ENCODE measurements at places on chromosomes 5 and 9.

DNA sequence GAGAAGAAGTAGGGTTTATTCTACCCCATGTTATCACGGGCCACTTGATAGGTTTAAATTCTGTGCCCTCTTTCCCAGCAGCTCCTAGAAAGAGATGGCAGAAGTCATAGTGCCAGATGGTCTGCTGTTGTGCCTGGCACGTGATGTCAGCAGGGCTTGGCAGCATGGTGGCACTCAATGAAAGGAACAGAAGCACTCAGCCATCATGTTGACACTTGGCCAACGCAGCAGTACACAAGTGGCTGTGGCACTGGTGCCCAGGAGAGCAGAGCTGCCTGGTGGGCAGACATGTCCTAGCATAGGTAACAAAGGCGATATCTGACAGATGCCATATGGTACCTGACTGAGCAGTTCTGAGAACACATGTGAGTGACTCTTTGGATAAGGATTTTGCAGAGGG lies 796.4 kb upstream of the ACO1 start:
- no peak for DNase-seq

GRCh38 chr5:80230269-80230992 lies 25.4 kb downstream of the SERINC5 start:
- no peak for DNase-seq

- no peak for DNase-seq
Measured at GRCh38 chr9:101093620-101094019, 65.1 kb downstream of the PLPPR1 start.

- no peak for DNase-seq
Measured at GRCh38 chr5:133425222-133425621, 187.1 kb downstream of the FSTL4 start.

DNA sequence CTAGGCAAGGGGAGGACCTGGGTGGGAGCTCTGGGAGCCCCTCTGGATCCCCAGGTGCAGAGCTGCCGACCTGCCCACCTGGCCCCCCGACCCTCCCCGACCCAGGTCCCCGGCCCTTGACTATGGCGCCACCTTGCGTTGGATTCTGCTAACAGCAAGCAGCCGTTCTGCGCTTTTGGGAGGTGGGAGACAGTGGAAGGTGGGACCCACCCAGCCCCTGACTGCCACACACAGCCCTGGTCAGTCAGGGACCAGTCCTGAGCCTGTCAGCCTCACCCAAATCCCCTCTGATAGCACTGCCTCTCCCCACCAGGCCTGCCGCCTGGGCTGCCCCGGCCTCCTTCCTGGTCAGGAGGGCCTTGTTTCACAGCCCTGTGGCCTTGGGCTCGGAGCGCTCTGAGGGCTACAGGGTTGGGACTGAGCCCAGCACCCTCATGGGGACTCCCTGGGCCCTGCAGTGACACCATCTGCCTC lies 77.9 kb downstream of the HMCN2 start:
- DNase-seq: no peak

DNA sequence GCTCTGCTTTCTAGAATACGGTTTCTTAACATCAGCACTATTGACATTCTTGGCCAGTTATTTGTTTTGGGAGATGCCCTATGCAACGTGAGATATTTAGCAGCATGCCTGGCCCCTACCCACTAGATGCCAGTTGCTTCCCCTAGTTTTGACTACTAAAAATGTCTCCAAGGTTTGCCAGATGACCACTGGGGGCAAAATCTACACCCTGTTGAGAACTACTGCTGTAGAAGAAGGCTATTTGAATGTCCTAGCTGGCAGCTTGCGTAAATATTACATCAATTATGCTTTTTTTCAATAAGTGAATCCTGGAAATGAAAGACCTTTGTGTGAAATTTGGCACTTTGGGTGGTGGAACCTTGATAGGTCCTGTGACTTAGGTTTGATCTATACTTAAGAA lies 5.0 kb downstream of the NCBP1 start:
- DNase-seq: no peak

DNA sequence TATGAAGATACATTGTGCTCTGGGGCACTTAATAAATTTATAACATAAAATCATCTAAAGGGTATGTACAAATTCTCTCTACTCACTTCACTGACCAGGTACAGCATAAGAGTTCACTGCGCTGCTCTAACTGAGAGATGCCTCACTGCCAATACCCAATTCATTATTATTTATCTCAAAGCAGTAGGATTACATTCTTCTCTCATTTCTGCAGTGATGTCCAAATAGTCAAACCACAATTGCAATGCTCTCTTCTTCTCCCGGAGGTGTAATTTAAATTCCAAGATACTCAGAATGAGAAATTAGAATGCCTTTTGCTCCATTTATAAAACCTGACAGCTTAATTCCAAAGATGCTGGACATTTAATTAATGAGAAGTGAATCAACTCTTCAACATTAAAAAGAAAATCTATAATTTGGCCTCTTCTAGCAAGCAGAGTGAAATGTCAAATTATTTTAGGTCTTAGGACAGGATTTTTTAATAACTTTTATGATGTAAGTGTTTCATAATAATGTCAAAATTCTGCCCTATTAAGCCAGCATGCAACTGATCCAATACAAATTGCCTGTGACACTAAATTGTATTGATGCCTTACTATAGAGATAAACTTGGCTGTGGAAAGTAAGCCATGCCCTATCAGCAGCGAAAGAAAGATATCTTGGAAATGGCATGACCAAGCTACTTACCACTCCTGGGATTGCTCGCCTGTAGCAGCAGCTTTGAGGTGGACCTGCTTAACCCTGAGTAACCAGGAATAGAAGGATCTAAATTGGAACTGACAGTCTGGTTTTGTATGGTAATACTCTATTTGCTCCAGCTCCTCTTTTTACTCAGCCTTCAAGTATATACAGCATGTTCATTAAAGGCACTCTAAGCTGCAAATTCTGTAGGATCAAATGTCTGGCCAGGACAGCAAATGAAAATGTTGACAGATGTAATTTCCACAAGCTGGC lies 374.2 kb upstream of the TYRP1 start:
- DNase-seq: no peak

DNA sequence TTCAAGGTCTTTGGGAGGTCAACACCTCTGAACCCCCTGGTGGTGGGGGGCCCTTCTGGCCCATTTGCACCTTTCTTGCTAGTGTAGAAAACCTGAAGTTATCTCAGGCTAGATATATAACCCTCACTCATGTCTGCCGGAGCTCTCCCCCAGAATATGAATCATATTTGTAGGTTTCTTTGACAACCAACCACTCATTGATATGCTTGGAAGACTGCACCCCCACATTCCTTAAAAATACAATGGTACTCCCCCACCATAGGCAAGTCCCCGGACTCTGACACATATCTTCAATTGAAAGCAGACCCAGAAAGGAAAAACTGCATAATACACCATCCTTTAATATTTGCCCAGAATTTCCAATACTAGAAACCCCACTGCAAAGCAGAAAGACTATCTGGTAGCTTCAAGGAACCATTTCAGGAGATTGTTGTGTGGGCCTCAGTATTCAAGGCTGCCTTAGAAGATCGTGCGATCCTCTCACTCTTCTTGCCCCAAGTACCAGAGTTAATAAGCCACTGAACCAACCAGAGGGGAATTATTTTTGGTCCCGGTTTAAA lies 978 bp upstream of the UBE2B start:
- no peak for DNase-seq

DNA sequence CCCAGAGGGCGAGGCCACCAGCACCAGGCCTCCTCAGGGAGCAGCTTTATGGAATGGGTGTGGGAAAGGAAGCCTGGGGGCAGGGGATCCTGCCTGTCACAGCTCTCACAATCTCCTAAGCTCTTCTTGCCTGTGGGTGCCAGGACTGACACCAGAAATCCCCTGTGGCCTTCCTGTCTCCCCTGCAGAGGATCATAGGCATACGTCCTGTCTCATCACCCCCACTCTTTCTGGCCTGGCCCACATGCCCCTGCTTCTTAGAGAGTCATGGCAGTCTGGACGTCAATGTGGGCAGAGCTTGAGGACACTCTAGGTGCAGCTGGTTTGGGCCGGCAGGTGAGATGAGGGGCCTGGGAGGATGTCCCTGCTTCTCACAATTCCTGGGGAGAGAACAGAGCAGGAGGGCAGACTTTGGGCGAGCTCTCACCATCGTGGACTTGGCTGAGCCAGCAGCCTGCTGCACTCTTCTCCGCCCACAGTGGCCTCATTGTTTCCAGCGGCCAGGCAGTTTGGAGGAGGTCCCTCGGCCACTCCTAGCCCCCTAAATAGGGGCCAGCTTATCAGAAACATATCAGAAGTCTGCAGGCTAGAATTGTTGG lies 67.3 kb upstream of the ZFR start:
- DNase-seq: no peak

DNA sequence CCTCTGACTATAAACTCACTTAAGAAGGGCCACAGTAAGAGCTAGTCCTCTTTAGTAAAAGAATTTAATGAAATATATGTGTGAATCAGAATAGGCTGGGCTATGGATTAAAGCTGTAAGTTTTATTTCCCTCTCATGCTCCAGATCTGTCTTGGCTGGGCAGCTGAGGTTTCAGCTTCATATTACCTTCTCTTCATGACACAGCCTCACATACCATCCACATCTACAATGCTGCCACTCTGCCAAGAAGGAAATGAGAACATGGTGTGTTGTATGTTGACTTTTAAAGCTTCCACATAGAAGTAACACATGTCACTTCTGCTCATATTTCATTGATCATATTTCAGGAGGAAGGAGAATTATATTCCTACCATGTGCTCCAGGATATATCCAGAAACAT lies 776.0 kb upstream of the ACO1 start:
- DNase-seq: no peak

DNA sequence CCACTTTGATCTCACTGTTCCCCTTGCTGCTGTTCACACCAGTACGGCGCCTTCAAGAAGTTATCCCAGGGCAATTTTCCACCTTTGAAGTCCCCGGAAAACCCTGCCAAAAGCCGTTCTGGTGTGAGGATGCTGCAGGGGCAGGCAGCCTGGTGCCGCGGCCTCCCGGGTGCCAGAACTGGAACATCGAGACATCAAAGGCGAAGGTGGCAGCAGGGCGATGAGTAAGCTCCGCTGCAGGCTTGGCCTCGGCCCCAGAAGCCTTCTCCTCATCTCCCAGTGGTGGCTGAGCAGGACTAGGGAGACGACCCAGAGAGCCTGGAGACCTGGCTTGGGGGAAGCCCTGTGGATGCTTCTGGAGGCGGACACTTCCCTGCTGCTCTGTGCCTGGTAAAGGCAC lies 115.3 kb upstream of the MSX2 start:
- DNase-seq: no peak

DNA sequence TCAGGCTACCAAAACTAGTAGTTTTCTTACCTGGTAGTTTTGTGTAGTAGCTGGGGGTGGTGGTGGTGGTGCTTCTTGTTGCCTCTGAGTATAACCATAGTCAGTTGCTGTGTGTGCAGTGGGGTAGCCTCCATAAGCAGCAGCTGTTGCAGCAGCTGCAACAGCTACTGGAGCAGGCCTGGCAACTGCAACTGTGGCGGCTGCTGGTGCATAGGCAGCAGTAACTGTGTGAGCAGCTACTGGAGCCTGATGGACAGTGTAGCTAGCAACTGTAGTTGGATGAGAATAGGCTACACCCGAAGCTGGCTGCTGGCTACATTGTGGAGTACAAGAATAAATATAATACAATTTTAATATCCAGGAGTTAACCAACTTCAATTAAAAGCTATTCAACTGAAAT lies 24.7 kb downstream of the ZFR start:
- DNase-seq: no peak

DNA sequence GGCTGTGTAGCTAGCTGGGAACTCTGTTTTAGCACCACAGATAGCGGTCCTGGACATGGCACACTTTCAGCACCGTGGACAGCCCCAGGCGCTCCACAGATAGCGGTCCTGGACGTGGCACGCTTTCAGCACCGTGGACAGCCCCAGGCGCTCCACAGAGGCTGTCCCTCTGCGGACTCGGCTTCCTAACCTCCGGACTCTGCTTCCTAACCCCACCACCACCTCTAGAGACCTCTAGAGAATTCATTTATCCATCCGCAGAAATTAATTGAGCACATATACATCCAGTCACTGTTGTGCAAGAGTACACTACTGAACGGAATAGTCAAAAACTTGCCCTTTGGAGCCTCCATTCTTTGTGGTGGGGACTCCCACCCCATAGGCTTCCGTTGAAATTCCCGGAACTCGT lies 27.4 kb downstream of the UNC5A start:
- peak; percentile 75 for DNase-seq

DNA sequence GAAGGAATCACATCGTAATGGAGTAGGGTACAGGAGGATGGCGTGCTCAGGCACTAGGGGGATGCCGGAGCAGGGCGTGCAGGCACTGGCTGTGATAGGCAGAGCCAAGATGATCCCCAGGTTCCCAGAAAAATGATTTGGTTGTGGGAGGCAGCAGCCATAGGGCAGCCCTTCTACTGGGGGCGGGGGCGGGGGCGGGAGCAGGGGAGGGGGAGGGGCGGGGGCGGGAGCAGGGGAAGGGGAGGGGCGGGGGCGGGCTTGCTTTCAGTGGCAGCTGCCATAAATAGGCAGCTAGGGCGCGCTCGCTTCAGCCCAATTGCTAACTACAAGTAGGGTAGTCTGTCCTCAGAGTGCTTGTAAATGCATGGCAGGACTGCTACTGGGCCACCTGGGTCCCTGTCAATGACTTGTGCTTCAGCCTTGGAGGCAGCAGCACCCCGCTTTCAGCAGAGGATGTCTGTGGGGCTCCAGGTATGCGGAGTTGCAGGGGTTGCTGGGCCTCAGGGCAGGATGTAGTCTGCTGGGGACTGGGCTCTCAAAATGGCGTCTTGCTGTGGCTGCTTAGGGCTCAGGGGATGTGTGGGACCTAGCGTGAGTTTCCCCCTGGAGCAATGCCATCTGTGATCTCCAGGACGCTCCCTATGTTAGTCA lies 354.3 kb downstream of the RAB3C start:
- DNase-seq: no peak

GRCh38 chr5:103119070-103119764 lies 721 bp downstream of the GIN1 start:
- DNase-seq: no peak

DNA sequence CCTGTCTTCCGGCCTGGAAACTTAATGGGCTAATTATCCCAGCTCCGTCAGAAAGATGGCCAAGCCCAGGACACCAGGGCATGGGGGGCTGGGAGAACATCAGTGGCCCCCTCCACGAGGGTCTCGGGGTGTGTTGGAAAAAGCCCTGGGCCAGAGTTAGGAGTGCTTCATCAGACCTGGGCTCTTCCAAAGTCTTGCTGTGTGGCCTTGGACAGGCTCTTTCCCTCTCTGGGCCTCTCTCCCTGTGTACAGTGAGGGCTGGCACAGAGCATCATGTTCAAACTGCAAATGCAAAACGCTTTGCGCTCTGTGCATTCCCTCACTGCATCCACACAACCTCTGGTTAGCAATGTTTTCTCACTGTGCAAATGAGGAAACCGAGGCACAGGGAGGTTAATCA lies 48.3 kb downstream of the ASS1 start:
- no peak for DNase-seq

- no peak for DNase-seq
Measured at GRCh38 chr5:53575831-53576230, 15.4 kb downstream of the NDUFS4 start.

DNA sequence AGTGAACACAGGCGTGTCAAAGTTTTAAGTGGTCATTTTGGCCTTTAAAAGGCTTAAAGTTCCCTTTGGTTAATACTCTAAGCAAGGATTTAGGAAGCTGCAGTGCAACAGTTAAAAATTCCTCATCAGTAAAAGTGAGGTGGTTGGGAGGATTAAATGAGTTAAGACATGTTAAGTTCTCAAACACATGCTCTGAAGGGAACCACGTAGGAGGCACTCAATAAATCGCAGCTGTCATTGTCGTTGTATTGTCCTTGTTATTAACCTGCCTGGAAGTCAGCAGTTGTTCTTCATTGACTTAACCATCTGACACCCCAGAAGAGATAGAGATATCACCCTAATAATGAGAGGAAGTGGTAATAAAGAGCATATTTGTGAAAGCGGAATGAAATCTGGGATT lies 247.5 kb downstream of the MARCHF11 start:
- no peak for DNase-seq

- DNase-seq: no peak
Measured at GRCh38 chr5:166713295-166713694, 1578.2 kb upstream of the WWC1 start.

All from GM19239 (cell line).